CD4-positive, alpha-beta T cell treated with Interleukin-2 at 100 ng/mL for 4 hours (primary cell): ENCODE measurements at places on chromosomes 7 and 10.

DNA sequence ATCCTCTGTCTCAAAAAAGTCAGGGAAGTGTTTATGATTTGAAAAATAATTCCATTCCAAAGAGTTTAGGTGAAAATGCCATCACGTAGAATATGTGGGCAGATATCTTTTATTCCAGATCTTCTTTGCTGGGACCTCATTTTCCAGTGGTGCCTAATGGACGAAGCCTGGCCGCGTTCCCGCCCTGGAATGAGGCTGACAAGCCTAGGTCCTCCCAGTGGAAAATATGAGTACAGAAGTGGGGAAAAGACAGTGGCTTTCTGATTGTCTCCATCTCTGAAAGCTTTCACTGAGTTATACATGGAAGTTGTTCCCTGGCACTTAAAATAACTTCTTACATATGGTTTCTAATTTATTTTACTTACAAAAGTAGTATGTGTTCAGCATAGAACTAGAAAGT is 139.4 kb downstream of the TACC2 start:
- DNase-seq: no peak

DNA sequence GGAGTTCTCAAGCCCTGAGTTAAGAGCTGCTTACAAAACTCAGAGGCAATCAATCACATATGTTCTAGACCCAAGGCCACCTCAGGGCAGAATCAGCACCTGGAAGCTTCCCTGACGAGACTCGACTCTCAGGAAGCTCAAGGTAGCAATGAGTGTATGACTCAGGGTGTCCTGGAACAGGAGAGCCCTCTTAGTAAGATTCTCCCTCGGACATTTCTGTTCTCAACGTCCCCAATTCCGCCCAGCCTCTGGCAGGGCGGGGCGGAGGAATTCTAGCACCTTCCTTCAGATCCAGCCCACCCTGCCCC is 39.6 kb upstream of the PROSER2 start:
- DNase-seq: no peak

DNA sequence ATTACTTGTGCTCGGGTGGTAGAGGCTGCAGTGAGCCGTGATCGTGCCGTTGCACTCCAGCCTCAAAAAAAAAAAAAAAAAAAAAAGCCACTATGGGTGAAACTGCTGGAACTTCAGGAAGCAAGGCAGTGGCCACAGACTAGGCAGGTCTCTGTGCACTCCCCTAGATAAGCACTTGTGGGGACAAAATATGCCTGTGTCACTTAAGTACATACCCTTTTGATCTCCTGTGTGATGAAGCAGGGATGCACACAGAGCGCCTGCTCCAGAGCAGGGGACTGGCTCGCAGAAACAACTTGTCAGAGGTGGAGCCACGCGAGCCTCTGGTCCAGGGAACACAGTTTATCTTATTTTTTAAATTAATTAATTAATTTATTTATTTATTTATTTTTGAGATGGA is 42.9 kb upstream of the PSAP start:
- DNase-seq: no peak

- DNase-seq: no peak
Measured at GRCh38 chr10:1100691-1101368, 44.6 kb downstream of the WDR37 start.

DNA sequence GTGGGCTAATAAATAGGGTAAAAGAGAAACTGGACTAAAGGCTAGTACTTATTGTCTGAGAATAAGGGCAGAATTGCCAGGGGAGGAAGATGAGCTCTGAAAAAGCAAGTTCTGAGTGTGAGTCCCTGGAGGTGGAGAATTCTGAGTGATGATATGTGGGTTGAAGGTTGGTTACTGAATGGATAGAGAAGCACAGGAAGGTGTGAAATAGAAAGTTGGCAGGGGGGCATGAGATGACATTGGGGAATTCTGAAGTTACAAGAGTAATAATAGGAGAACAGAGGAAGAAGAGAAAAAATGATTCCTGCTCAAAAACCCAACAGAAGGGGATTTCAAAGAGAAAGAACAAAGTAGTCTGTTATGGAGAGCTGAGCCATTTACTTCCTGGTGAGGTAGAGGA is 76.9 kb downstream of the PRKCQ start:
- DNase-seq: no peak

- DNase-seq: no peak
Measured at GRCh38 chr10:74174521-74174920, 23.5 kb downstream of the ADK start.

DNA sequence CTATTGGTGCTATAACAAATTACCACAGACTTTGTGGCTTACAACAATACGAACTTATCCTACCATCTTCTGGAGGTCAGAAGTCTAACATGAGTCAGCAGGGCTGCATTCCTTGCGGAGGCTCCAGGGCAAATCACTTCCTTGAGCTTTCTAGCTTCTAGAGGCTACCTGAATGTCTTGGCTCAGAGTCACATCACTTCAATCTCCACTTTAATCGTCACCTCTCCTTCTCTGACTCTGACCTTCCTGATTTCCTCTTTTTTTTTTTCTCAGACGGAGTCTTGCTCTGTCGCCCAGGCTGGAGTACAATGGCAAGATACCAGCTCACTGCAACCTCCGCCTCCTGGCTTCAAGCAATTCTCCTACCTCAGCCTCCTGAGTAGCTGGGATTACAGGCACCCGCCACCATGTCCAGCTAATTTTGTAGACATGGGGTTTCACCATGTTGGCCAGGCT is 44.6 kb upstream of the ANAPC16 start:
- DNase-seq: no peak

- DNase-seq: no peak
Measured at GRCh38 chr10:102578782-102579181, 65.5 kb upstream of the TRIM8 start.

- DNase-seq: no peak
Measured at GRCh38 chr10:51074238-51075028, at the start of gene PRKG1. TSS of gene PRKG1 (plus strand) at chr10:51074487.

- peak; percentile 49 for DNase-seq
Measured at GRCh38 chr10:23341004-23341403, 3.6 kb downstream of the C10orf67 start.

GRCh38 chr7:2641406-2642393 is 9.9 kb downstream of the TTYH3 start:
- no peak for DNase-seq

GRCh38 chr10:104333032-104333727 is 5.1 kb downstream of the ITPRIP start:
- peak; percentile 60 for DNase-seq

DNA sequence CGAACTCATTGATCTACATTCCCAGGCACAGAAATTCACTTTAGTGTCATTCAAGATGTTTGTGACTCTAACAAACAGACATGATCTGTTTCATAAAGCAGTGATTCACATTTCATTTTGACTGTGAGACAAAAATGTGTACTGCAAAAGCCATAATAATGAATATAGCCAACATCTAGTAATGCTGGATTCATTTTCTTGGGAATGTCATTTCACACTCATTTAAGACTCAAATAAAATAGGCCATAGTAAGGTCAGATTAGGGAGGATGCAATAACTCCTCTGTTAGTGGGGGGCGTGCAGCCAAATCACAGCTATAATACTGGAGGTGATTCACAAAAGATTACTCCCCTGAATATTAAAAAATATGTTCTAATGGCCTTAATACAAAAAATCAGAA is 566.6 kb upstream of the ZWINT start:
- DNase-seq: no peak

DNA sequence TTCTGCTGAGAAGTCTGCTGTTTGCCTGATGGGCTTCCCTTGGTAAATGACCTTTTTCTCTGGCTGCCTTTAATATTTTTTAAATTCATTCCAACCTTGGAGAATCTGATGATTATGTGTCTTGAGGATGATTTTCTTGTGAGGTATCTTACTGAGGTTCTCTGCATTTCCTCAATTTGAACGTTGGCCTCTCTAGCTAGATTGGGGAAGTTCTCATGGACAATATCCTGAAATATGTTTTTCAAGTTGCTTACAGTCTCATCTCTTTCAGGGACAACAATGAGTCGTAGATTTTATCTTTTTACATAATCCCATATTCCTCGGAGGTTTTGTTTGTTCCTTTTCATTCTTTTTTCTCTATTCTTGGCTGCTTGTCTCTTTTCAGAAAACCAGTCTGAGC is 208.4 kb downstream of the KIF20B start:
- DNase-seq: no peak

GRCh38 chr7:33673029-33673700 is 232.2 kb upstream of the BMPER start:
- no peak for DNase-seq

GRCh38 chr7:3041986-3042675 is 1.5 kb downstream of the CARD11 start:
- no peak for DNase-seq

DNA sequence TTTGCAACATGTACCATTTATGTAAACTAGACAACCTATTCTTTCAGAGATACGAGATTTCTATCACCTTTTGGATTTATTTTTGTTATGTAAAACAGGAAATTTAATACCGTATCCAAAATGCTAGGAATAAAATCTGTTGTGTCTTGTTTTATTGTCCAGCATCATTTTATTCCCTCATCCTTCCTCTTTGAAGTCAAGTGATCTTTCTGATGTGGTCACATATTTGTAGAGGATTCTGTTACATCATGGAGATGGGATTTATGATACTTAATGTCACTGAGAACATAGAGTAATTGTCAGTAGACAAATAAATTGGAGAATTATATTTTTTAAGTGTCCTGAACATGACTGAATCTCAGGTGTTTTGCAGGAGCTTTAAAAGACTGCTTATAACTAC is 64.7 kb downstream of the ZNF277 start:
- DNase-seq: no peak
